WTC11 (cell line): ENCODE measurements at places on chromosomes 7 and 10. TPM values are rescaled to one million over a fixed set of nuclear protein-coding genes. Genes with fewer than 3 reads are reported as not detected.
A peak's percentile ranks its signal among the peaks of the same experiment; 100 is the strongest.

LRRTM3 gene
- total RNA-seq = 0.32 to 0.52 TPM (median 0.48 TPM) in 3 replicates

DNA sequence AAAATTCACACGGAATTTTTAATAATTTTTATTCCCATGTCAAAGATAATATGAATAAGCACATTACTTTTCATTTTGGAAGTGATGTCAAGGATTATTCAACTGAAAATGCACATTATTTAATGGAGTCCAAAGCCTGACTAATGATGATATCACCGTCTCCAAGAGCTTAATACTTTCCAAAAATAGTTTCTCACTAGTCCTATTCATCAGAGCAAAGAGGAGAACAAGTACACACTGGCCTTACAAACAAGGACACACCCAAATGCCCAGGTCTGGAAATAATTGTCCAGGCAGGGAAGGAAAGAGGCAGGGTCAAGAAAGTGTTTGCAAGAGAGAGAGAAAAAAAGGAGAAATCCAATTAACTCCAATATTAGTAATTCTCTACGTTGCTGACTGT, 216.8 kb upstream of the CCDC6 start:
- H3K4me3 ChIP-seq = no peak overlapping the region
- DNase-seq = no peak
- no peaks in the 10 kb centered on the region for H3K4me1 ChIP-seq
- no peak overlapping the region for H3K27ac ChIP-seq
- H3K36me3 ChIP-seq = no peaks in the 10 kb centered on the region

- DNase-seq = no peak
- H3K4me1 ChIP-seq = peaks cover 2% of the 10 kb centered on the region
- H3K4me3 ChIP-seq = no peak overlapping the region
- H3K27me3 ChIP-seq = peaks cover 25% of the 10 kb centered on the region
- H3K36me3 ChIP-seq = no peaks in the 10 kb centered on the region
- H3K27ac ChIP-seq = no peak overlapping the region
Measured at GRCh38 chr10:117740691-117741222, 198.2 kb downstream of the EMX2 start.

- peaks cover 2% of the 10 kb centered on the region for H3K27me3 ChIP-seq
- H3K27ac ChIP-seq = no peak overlapping the region
- no peak overlapping the region for H3K4me3 ChIP-seq
- no peaks in the 10 kb centered on the region for H3K36me3 ChIP-seq
Measured at GRCh38 chr10:128016423-128017060, 109.6 kb downstream of the PTPRE start.

PFKFB3 gene
- total RNA-seq = 30.6 to 42.5 TPM (median 40.7 TPM) in 3 replicates

VWDE gene
- 21.0 to 25.1 TPM (median 23.1 TPM) in 3 replicates for total RNA-seq

- peaks cover 16% of the 10 kb centered on the region for H3K36me3 ChIP-seq
- H3K27me3 ChIP-seq = no peaks in the 10 kb centered on the region
- H3K27ac ChIP-seq = no peak overlapping the region
- DNase-seq = no peak
Measured at GRCh38 chr7:27635728-27636127, 27.0 kb downstream of the HIBADH start.

DNA sequence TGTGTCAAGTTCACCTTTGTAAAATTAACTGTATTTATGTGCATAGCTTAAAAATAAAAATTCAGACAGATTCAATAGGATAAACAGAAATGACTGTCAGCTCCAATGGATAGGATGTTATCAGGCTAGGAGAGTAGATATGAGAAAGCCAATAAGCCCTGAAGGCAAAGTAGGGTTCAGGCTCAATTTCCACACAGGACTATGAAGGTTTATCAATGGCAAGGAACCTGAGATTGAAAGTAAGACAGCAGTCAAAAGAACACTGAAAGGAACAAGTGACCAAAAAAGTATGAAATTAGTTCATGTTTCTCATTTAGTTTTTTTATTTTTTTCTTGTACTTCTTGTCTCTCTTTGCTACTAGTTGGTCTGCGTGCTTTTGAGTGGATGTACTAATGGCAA, 121.4 kb downstream of the ELMO1 start:
- H3K4me3 ChIP-seq = no peak overlapping the region
- H3K36me3 ChIP-seq = peaks cover 9% of the 10 kb centered on the region
- no peak for DNase-seq
- H3K4me1 ChIP-seq = peaks cover 19% of the 10 kb centered on the region
- H3K27me3 ChIP-seq = no peaks in the 10 kb centered on the region

- H3K27me3 ChIP-seq = no peaks in the 10 kb centered on the region; the same call in 1 of the 2 replicates
- DNase-seq = no peak
- H3K36me3 ChIP-seq = no peaks in the 10 kb centered on the region
- peak overlapping the region; percentile 49; the same call in 1 of the 2 replicates for H3K27ac ChIP-seq
Measured at GRCh38 chr10:3893901-3894563, 109.0 kb upstream of the KLF6 start.

HMX3 gene
- total RNA-seq = 0.23 TPM in 1 of 3 replicates, not detected in the others

TMEM229A gene
- 0.27 to 0.74 TPM (median 0.41 TPM) in 3 replicates for total RNA-seq

TRDMT1 gene
- 10.6 to 11.7 TPM (median 11.0 TPM) in 3 replicates for total RNA-seq

SLC16A12 gene
- total RNA-seq = 8.0 to 10.9 TPM (median 8.3 TPM) in 3 replicates

- no peak for DNase-seq
- no peak overlapping the region for H3K4me3 ChIP-seq
- H3K27me3 ChIP-seq = peaks cover 29% of the 10 kb centered on the region
- H3K27ac ChIP-seq = no peak overlapping the region
- H3K36me3 ChIP-seq = peaks cover 8% of the 10 kb centered on the region
- peaks cover 19% of the 10 kb centered on the region for H3K4me1 ChIP-seq
Measured at GRCh38 chr7:149463500-149464161, 2.8 kb upstream of the ZNF777 start.

- H3K4me1 ChIP-seq = peaks cover 22% of the 10 kb centered on the region
- no peak overlapping the region for H3K4me3 ChIP-seq
- DNase-seq = no peak
- no peak overlapping the region for H3K27ac ChIP-seq
Measured at GRCh38 chr7:115827305-115828045, 203.1 kb downstream of the TFEC start.

DNA sequence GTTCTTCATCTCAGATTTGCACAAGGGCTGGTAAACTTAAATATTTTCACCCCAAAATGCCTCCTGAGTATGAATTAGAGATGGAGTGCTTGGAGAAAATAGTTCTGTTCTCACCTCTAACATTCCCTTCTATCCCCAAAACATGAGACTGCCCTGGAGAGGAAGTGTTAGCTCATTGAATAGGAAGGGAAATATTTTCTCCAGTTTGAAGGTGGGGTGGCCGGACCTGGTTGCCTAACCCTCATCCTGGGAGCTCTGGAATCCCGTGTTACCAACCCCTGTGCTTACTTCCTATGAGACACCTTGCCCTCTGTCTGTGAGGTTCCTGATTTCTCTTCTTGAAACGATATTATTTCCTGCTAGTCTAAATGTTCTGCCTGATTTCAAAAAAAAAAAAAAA, 779 bp downstream of the IFIT2 start:
- H3K4me3 ChIP-seq = no peak overlapping the region
- H3K4me1 ChIP-seq = peaks cover 16% of the 10 kb centered on the region
- H3K27me3 ChIP-seq = no peaks in the 10 kb centered on the region
- DNase-seq = no peak

GRCh38 chr10:80277567-80278250, 11.7 kb downstream of the MAT1A start:
- H3K4me1 ChIP-seq = peaks cover 11% of the 10 kb centered on the region
- H3K27me3 ChIP-seq = no peaks in the 10 kb centered on the region; the same call in 1 of the 2 replicates
- H3K27ac ChIP-seq = no peak overlapping the region
- DNase-seq = no peak

DNA sequence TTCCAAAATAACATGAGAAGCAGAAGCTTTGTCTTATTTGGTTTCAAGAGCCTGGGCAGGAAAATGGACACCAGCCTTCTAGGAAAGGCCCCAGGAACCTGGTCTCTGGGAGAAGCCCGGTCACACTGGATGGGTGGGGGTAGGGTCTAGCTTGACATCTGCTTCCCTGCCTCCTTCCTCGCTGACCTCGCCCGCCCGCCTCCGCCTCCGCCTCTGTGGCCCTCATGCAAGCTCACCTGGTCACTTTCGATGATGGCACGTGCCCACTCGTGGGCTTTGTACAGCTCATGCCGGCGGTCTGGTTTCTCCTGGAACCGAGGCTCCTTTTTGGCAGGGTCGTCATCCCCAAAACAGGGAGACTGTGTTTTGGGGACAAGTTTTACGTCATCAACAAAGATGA, 63.4 kb downstream of the SCRN1 start:
- no peaks in the 10 kb centered on the region for H3K4me1 ChIP-seq
- no peaks in the 10 kb centered on the region for H3K27me3 ChIP-seq
- H3K36me3 ChIP-seq = peaks cover 34% of the 10 kb centered on the region
- no peak for DNase-seq
- no peak overlapping the region for H3K27ac ChIP-seq

DNA sequence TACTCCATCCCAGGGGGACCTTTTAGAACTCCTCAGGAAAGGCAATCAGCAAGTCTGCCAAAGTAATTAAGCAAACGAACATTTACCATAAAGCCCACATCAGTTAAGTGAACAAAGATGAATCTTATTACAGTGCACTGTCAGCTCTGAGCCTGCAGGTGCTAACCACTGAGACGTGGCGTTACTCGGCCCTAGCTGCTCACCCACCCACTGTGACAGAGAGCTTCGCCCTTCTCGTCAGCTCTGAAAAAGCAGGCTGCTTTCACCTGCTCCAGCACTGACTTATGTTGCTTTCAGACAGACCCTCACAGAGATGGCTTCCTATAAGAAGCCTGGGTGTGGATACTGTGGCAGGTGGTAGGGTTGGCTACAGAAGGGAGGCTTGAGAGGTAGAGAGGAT, 57.7 kb upstream of the KCNIP2 start:
- DNase-seq = peak; percentile 32
- H3K27me3 ChIP-seq = no peaks in the 10 kb centered on the region
- no peak overlapping the region for H3K4me3 ChIP-seq
- no peak overlapping the region for H3K27ac ChIP-seq
- no peaks in the 10 kb centered on the region for H3K36me3 ChIP-seq

DNA sequence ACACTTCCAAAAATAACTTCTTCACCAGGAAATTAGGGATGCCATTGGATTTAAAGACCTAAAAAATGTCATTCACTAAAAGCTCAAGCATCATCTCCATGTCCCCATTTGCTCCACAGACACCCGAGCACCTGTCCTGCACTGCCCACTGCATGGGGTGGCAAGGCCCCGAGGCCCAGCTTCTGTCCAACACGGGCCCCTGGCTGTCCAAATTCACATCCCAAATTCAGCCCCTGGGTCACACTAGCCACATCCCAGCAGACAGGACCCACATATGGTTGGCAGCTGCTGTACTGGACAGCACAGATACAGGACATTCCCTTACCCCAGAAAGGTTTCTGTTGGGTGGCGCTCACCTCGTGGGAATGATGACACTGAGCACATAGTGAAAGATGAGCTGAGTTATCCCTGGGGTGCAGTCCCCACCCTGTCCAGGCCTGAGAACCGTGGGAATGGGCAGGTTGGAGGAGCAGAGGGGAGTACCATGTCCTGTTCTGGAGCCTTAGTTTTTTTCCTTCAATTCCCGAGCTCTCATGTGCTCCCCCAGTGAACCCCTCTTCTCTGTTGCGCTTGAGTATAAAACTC, 55.3 kb downstream of the CSGALNACT2 start:
- 0 out of 2 replicates have a peak overlapping the region, but pooled peaks have one; percentile 63 for H3K27ac ChIP-seq
- H3K4me3 ChIP-seq = no peak overlapping the region
- DNase-seq = no peak
- no peaks in the 10 kb centered on the region for H3K27me3 ChIP-seq
